HL-60 (cell line): ENCODE measurements at places on chromosomes 7 and 10.

DNA sequence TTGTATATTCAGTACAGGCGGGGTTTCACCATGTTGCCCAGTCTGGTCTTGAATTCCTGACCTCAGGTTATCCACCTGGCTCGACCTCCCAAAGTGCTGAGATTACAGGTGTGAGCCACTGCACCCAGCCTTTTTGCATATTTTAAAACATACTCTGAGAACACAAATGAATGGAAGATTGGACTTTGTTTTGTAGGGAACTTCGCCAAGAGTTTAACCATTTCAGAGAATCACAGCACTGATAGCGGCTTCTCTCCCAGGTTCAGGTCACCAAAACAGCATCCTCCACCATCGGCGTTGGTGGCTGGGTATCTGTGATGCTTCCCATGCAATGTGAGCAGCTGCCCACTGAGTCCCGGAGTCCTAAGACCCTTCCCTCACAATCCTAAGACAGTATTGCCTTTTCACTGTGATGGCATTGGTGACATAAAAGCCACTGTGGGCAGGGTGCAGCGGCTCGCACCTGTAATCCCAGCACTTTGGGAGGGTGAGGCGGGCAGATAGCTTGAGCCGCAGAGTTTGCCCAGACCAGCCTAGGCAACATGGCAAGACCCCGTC is 42.3 kb upstream of the PSAP start:
- DNase-seq, result no peak

GRCh38 chr10:117755659-117756014 is 213.1 kb downstream of the EMX2 start:
- DNase-seq, result no peak

DNA sequence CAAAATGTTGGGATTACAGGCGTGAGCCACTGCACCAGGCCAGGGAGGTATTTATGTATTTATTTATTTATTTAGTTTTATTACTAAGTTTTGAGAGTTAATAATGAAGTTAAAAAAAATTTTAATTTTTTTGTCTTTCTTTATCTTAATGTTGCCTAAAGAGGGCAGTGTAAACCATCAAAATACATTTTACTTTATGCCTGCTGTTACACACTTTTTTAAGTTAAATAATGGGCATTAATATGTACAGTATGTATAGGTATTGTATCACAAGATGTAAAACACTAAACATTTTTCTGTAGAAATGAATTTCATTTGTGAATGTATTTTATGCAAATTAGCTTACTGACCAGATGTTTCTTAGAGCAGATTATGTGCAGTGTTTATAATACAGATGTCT is 129.4 kb downstream of the AASS start:
- no peak for DNase-seq

DNA sequence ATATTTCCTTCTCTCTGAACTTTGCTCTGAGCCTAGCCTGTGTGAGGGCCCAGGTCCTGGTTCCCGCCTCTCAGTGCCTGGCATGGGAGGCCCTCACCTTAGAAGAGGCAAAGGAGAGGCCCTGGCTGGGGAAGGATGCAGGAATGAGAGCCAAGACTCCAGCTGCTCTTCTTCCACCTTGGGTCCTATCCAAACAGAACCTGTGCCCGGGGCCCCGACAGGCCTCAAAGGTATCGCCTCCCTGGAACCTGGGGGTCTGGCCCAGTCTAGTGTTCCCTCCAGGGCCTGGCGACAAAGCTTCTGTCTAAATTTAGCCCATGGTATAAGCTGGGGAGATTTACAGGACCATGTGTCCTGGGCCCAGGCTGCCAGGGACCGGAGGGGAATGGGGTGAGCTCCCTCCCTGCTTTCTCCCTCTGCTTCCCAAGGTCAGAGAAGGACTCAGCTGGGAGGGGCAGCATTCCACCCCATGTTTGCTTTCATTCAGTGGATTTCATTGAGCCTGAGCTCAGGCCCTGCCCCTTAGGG is 12.0 kb upstream of the CRHR2 start:
- no peak for DNase-seq

- no peak for DNase-seq
These were observed 20.9 kb upstream of the TBL2 start for GRCh38 chr7:73599151-73599882.

- no peak for DNase-seq
These were observed 64.3 kb downstream of the STEAP1B start for GRCh38 chr7:22435720-22436119.

DNA sequence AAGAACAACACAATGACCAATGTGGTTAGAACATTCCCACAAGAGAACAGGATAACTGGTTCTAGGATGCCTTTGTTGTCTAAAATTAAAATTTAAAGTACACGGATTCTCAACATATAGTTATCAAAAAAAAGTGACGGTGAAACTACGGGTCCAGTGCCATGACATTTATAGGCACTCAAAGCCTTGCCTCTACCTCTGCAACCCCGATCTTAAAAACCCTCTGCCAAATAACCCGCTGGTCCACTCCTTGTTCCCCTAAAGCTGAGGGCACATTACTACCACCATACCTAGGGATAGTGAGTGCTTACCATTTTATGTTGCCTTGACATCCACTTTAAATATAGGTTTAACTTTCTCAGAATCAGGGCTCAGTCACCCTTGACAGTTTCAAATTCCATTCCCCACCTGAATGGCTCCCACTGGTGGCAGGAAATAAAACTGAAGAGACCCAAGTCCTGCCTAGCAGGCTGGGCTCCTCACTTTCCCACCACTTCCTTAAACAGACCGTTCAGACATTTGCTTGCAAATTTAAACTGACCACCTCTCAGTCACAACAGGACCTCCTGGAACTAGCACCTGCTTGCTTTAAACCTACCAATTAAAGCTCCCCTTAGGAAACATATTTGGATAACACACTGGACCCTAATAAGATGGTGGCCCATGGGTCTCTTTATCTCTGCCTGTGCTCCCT is 169.9 kb upstream of the ASAH2 start:
- DNase-seq, result peak; percentile 64

DNA sequence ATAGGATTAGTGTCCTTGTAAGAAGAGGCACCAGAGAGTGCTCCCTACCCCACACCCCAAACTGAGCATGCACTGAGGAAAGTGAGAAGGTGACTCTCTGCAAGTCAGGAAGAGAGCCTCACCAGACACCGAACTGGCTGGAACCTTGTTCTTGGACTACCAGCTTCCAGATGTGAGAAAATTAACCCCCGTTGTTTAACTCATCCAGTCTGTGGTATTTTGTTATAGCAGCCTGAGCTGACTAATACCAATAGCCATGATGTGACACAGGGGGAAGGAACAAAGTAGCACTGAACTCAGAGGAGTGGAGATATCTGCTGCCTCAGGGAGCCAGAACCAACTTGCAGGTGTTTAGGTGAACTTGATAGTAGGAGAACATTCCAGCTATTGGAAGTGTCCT is 415.2 kb upstream of the ZMIZ1 start:
- DNase-seq, result no peak

- no peak for DNase-seq
These were observed 82.2 kb downstream of the VOPP1 start for GRCh38 chr7:55490099-55490498.

DNA sequence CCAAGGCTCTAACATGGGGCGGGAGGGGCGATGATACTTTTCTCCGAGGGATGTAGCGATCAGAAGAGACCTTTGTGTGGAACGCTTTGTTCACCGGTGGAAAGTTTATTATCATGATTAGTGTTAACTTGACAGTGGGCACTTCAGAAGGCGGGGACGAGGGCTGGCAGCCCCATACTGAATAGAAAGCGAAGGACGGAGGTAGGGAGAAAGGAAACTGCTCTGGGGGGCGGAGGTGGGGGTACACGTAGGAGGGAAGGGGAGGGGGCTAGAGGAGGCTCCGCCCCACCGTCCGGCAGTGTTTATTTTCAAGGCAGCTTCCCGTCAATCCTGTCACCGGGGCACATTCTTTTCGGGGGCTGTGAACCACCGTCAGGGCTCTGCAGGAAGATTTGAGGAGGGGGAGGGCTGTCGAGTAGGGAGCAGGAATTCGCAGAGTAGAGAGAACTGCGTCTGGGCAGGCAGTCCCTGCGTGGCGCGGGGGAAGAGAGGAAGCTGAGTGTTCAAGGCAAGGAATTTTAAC is 9.4 kb upstream of the NKX2-3 start:
- DNase-seq, result no peak

DNA sequence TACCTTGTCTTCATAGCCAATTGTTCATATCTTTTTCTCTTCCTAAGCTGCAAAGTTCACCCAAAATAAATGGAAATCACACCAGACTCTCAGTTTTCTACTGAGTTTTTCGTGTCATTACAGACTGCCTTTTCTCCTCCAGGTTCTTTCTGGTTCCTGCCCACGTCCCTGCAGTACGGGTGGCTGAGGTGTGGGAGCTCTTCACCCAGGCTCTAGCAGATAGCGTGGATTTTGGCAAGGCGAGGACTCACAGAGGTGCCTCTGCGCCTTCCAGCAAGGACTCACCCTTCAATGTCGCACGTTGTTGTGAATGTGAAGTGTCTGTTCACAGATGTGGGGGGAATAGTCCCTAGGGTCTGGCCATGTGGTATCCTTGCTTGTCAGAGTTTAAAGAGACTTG is 71.6 kb downstream of the ABCA13 start:
- no peak for DNase-seq

DNA sequence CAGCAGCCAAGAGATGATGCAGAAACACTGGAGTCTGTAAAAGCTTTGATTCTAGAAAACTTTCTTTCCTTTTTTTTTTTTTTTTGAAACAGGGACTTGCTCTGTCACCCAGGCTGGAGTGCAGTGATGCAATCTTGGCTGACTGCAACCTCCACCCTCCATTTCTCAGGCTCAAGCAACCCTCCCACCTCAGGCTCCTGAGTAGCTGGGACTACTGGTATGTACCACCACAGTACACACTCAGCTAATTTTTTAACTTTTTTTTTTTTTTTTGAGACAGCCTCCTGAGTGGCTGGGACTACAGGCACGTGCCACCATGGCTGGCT is 17.0 kb upstream of the BAG3 start:
- peak; percentile 60 for DNase-seq

DNA sequence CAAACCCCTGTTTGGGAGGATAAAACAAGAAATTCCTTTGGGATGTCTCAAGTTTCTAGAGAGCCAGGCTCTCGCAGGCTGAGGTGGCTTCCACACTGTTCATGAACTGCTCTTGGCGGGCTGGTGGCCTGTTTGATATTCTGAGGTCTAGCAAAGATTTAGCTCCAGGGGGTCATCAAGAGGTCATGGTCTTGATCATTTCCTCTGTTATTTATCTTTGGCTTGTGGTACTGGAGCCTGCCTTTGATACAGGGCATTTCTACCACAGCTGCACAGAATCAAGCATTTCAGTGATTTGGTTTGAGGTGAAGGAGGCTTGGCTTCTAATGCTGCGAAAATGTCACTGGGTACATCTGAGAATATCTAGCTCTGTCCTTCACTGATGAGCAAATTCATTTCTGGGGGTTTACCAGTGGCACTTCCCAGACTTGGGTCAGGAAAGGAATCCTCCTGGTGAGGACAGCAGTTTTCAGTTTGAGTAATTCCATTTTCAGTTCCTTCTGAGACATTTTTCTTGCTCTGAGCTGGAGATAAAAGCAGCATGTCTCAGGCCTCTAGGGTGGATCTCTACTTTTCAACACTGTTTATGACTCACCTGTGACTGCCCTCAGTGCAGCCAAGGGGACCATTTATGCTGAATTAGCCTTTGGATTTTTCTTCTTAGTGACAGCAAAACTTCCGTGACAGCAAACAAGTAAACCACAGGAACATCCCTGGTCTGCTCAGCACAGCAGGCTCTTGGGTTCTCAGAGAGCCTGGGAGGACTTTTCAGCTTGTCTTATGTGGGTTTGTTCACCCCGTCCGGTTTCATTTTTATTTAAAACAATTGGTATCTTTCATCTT is 312.0 kb downstream of the RNLS start:
- peak; percentile 34 for DNase-seq

DNA sequence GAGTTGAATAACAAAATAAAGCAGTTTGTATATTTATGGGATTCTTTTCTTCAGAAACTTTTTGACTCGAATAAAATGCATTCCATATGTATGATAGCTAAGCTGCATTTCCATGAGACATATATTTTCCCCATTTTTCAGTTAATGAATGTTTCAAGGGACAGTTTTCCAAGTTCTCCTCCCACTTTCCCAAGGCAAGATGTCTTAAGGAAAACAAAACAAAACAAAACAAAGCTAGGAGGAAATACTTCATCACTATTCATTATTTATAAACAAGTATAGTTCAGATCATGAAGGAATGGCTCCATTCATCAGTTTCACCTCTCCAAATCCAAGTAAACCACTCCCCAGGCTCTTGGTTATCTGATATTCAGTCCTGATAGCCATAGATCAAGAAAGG is 261.0 kb downstream of the WDR11 start:
- no peak for DNase-seq

GRCh38 chr7:3028758-3029093 is 14.9 kb downstream of the CARD11 start:
- no peak for DNase-seq

DNA sequence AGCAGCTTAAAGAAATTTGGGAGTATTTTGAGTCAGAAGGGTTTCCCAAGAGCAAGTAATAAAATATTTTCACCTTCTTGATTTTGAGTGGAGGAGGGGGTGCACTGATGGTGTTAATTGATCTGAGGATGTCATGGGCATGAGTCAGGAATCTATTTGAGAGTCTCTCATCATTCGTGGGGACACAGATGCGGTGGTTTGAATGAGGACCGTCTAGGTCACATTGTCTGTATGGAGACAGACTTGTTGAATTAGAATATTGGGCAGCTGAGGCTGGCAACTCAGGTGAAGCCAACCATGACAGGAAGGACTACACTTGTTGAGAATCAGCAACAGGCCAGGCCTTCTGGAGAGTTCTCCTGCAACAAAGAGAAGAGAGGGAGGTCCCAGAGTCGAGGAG is 127.0 kb downstream of the INSYN2A start:
- DNase-seq, result no peak

DNA sequence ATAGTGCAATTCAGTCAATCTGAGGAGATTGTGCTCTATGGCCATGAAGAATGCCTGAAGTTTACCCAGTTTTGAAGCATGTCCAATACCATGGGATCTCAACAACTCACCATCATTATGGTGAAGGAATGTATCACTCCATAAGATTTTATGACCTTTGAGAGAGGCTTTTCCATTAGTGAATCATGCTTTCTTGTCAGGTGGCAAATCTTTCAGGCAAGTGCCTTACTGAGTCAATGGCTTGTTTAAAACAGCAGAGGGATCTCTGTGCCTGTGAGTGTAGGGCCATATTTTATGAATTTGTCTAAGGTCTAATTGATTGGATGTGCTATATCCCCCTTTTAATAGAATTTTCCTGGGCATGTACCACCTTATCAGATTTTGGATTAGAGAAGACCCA is 131.5 kb downstream of the CCDC7 start:
- DNase-seq, result no peak

- DNase-seq, result no peak
These were observed 126.1 kb downstream of the AOAH start for GRCh38 chr7:36598054-36598674.

DNA sequence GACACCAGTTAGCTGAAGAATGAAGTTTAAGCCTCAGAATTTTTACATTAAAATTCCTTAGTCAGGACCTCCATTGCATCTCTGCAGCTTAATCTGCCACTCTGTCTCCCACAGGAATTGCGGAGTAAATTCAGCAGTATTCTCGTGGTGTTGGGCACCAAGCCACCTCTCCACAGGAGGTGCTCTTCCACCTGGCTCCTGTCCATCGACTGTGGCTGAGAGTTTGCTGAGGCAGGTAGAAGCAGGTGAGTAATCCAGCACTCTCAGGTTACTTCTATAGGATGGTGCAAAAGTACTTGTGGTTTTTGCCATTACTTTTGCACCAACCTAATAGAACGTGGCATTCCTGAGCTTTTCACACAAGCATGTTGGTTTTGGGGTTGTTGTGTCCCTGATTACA is 134.1 kb downstream of the GFRA1 start:
- DNase-seq, result no peak
